Progenitor cell of endocrine pancreas (in vitro differentiated cells): ENCODE measurements at places on chromosomes 2 and 18.

- no peak for DNase-seq
Measured at GRCh38 chr2:145984580-145984979, 1464.7 kb upstream of the ZEB2 start.

GRCh38 chr2:20013126-20013849, 820 bp upstream of the MATN3 start:
- no peak for DNase-seq

DNA sequence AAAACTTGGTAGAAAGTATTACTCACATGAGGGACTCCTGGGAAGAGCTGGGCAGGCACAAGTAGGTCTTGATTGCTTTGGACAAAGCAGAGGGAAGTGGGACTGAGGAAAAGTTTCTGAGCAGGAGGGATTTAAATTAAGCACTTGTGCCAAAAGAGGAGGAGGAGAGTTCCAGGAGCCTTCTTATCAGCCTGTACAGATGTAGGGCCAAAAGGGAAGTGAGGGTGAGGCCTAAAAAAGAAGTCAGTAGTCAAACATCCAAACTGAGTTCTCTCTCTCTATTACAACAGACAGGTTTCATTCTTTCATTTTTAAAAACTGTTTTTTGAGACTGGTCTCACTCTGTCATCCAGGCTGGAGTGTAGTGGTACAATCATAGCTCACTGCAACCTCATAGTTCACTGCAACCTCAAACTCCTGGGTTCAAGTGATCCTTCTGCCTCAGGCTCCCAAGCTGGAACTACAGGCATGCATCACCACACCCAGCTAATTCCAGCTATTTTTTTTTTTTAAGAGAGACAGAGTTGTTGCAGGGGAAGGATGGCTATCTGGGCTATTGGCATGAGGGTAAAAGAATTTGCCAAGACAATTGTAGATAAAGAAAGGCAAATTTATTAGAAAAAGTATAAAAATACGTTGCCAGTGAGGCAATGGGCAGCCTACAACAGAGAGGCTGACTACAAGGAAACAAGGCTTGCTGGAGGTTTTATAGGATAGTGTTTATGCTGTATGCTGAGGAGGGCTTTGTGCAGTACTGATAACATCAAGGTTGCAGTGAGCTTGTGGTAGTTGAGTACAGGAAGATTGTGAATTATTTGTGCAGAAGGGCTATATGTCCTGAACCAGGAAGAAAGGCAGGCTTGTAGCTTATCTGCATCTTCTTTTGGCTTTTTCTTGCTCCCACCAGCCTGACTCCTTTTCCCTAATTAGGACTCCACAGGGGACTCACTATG, 29.0 kb downstream of the CFAP210 start:
- DNase-seq = no peak

DNA sequence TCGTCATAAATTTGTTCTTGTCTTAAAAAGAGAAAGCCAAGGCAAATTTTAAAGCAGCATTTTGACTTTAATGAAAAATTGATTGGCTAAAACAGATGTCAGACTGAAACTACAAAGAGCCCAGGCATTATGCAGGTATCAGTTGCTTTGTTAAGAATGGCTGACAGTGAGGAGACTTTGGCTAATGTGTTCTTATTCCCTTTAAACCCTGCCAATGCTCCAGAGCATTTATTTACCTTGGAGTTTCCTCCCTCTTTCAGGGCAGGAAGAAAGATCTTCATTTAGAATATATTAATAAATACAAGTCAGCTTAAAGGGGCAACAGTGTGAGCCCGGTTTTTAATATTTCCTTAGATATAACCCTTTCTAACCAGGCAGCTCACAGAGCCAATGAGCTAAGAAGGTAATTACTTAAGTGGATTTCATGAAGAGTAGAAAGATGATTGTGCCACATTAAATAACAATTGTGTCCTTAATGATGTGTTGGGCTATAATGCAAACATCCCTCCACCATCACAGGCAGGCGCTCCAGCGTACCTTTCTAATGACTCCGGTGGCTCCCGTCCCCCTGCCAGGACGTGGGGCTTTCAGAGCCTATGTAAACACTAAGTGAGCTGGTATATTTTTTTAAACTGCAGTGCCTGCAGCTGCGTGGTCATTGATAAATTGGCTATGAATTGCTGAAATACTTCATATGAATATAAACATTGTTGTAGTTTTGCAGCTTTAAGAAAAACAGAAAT, 349.4 kb upstream of the POU3F3 start:
- no peak for DNase-seq

DNA sequence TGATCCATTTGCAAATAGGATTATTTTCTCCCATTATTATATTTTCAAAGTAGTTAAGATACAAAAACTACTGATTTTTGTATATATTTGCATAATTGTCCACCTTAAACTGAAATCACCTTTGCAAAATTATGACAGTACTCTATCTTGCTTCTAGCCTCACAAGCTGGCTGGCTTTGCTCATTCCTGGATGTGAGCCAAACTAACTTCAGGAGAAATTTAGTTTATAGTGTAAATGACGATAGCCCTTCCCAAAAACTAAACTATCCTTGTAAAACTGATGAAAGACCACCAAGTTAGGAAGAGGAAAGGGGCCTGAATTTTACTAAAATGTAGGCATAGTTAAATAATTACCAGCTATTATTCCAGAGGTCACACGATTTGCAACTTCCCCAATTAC, 87.3 kb downstream of the ADD2 start:
- DNase-seq = no peak

DNA sequence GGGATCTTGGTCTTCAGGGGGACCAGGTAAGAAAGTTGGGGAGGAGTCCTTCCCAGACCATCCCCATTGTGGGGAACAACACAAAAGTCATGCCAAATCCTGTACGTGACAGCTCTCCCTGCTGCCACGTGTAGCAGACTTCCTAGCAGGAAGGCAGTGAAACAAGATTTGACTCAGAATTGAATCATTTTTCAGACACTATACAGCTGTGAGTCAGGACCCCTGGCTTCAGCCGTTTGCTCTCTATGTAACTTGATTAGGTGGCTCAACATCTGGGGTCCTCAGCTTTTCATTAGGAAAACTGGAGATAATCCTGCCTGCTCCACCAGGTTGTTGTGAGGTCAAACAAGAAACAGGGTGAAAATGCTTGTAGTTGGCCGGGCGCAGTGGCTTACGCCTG, 32.9 kb upstream of the PDCL3 start:
- no peak for DNase-seq
